ENCODE measurements at places on chromosomes 7 and 10.

DNA sequence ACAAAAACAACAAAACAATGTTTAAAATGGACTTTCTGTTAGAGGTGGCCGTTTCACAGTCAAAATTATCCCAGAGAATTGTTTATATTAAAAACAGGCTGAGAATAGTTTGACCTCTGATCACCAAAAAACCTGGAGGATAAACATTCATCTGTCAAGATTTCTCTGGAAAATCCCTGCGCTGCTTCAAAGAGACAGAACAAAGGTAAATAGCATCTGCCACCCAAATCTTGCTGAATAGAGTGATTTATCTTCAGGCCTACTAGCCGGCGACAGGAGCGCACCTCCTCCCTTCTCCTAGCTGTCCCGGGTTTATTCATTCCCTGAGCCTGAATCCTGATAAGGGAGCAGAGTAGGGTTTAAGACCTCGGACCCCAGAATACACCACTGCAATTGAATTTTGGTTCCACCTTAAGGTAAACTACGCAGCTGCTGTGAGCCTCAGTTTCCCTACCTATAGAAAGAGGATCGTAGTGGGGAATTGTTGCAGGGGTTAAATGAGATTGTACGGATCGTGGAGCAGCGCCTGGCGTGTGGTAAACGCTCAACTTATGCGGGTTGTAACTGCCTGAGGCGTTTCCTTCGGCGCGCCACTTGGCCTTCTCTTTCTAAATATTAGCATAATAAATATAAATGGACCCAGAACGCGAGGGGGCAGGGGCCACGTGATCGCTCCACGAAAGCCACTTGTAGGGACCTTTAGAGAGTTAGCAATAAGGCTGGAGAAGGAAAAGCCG lies 498 bp upstream of the ST7 start:
- no peak for DNase-seq

GRCh38 chr10:17109475-17110207 lies 20.0 kb downstream of the CUBN start:
- DNase-seq, result peak; percentile 65

GRCh38 chr10:119090968-119091367 lies 10.4 kb upstream of the EIF3A start:
- peak; percentile 97 for DNase-seq

GRCh38 chr10:102396730-102397151 lies 1.2 kb downstream of the NFKB2 start:
- no peak for DNase-seq

DNA sequence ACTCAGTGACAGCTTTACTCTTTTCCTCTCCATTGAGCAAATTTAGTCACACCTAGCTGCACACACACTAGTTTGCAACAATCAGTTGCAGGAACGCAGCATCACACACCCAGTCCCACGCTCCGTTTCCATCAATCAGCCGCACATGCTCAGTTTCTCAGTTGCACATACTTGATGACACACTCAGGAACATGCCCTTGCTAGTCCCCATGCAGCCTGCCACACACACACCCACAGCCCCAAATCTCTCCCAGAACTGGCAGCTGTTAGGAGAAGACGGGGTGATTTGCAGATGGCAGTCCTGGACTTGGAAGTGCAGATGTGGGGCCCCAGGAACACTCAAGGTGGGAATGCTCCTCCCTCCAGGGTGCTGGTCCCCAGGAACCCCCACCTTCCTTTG lies 7.7 kb downstream of the LBX1 start:
- peak; percentile 90 for DNase-seq

DNA sequence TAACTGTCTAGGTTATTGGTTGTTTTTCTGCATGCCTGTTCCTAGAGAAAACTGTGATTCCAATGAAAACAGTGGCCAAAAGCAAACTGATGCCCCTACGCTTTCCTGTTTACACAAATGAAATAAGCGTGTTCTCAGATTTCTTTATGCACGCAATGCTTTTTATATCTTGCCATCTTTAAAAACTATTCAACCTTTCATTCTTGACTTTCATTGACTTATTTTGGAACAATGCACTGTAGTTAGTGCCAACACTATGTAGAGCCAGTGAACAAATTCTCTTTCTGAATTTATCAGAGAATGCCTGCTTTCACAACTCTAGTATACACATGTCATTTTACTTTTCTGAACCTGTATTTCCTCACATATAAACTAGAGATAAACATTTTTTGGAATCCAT lies 86.6 kb downstream of the CABCOCO1 start:
- no peak for DNase-seq

GRCh38 chr7:106031300-106032035 lies 68.4 kb downstream of the CDHR3 start:
- no peak for DNase-seq

DNA sequence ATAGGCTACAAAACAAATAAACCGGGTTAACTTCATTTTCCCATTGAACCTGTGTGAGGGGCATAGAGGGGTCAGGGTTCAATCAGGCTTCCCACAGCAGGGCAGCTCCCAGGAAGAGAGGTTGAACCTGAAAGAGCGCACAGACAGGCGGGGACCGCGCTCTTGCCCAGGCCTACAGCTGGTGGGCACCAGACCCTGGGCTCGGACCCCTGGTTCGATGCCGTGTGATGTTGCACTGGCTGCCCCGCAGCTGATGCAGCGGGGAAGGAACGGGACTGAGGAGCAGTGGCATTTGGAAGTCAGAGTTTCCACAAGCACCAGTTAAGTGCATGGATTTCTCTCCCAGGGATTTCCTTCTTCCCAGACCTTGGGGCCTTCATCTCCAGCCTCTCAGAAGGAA lies 72.6 kb upstream of the INSIG1 start:
- DNase-seq, result no peak

- DNase-seq, result peak; percentile 15
These were observed 51.4 kb upstream of the SCIN start for GRCh38 chr7:12518920-12519681.

DNA sequence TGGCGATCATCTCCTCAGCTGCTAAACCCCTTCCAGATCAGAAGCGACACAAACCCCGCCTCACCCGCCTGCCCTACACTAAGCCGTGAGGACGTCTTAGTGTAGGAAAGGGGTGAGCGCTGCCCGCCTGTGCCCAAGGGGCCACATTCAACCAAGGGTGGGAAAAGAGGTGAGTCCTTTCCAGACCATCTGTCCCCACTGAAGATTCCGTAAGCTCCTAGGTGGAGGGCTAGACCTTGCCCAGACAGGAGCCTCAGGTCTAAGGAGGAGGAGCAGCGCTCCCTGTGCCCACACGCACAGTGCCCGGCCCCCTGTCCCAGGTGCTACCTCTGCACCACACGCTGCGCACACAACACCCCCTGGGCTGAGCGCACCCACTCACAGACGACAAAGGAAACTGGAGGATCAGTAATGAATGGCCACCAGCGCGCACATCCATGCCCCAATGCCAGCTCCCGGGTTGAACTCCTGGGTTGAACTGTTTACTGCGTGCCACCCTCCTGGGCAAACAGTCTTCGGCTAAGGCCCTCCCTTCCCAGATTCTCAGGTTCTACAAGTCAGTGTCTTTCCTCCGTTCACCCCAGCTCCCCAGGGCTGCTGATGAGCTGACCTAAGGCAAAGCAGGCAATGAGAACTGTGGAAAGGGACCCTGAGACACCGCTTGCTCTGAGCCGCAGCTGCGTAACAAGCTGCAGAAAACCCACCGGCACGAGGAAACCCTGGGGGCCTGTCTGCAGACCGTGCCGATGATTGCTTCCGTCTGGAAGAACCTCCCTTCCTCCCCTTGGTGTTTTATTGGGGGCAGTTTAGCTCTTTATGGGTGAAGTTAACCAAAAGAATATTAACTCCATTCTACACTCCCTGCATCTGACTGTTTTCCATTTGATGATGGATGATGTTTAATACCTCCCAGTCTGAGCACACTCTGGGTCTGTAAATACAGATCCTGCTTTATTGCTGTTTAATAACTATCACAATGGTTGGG lies 185.9 kb downstream of the MAD1L1 start:
- no peak for DNase-seq

GRCh38 chr7:471866-472639 lies 47.6 kb downstream of the PDGFA start:
- peak; percentile 89 for DNase-seq

DNA sequence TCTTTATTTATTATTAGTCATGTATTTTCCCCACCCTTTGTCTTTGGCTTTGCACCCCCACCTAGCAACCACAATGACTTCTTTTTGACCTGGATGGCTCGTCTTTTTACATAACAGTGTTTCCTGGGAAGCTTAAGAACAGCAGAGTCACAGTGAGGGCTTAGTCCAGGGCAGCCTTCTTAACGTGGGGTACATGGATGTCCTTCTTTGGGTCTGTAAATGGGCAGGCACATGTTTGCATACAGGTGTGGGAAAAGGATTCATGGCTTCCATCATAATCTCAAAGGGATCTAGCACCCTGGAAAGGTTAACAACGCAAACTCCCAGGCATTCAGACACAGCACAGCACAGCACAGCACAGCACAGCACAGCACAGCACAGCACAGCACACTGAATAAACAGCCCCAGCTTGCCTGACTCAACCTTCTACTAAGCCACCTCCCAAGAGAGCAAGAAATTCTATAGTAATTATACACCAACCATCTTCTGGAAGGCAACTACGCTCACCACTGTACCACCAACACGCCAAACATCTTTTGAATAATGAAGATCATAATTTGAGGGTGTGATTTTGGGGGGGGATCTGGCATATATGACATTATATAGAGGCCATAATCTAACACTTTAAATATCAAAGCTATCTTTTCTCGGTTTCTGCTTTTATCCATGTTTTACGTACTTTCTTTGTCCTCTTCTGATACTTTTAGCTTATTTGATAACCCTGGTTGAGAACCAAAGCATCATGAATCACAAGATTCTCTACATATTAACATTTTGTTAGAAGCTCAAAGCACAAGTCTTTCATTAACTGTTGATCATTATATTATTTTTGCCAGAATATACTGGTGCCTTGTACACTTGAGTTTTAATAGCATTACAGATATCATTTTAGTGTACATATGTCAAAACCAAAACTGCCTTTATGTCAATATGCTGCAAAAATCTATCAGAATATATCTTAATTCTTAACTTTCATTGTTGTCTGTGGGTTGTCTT lies 177.2 kb upstream of the KLF14 start:
- peak; percentile 75 for DNase-seq

DNA sequence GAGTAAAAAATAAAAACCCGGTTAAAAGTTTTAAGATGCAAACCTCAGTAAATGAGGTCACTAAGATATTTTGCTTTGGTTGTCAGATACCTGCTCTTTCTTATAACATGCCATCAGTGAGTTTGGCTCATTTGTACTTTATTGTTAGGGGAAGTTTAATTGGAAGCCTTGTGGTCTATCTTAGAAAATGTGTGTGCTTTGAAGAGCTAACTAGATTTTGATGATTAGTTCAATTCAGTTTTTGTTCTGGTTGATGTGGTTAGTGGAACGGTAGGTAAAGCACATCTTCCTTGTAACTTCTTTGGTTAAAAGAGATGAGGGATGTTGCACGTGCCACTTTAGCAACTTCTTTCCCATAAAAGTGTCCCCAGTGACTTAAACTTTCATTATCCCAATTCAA lies 353.4 kb upstream of the GALNT17 start:
- DNase-seq, result no peak

- no peak for DNase-seq
These were observed 628.0 kb downstream of the CALN1 start for GRCh38 chr7:71784180-71784579.

GRCh38 chr10:80614576-80615416 lies 77.1 kb downstream of the SH2D4B start:
- DNase-seq, result no peak
